ENCODE measurements at places on chromosomes 13 and 19.

DNA sequence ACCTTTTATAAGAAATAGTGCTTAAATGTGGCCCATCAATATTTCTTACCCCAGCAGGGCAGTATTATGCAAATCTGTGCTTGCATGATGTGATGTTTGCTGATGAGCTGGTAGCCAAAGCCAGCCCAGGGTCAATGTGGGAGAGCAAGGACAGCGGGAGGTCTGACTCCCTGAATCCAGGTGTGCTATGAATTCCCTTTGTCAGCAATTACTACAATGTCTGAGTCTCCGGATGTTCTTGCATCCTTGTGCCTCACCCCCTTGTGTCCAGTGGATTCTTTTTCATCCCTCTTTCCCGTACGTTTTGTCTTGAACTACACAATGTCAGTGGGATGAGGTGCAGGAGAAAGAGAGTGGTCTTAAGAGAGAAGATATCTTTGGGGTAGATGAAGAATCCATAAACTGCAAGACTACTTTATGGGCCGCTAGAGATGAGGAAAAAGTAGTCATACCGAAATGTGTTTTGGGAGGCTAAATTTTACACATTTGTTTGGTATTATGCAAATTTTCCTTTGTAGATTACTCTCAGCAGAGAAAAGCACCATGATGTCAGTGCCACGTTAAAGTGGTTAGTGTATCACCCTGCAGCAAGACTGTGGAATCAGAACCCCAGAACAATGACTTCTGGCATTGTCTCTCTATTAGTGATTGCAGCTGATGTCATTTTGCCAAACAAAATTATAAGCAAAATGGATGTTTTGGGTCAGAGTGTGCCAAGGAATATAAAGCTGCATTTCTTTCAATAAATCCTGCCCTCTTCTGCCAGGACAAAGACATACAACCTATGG is 53.5 kb upstream of the TSHZ3 start:
- no peak for DNase-seq

DNA sequence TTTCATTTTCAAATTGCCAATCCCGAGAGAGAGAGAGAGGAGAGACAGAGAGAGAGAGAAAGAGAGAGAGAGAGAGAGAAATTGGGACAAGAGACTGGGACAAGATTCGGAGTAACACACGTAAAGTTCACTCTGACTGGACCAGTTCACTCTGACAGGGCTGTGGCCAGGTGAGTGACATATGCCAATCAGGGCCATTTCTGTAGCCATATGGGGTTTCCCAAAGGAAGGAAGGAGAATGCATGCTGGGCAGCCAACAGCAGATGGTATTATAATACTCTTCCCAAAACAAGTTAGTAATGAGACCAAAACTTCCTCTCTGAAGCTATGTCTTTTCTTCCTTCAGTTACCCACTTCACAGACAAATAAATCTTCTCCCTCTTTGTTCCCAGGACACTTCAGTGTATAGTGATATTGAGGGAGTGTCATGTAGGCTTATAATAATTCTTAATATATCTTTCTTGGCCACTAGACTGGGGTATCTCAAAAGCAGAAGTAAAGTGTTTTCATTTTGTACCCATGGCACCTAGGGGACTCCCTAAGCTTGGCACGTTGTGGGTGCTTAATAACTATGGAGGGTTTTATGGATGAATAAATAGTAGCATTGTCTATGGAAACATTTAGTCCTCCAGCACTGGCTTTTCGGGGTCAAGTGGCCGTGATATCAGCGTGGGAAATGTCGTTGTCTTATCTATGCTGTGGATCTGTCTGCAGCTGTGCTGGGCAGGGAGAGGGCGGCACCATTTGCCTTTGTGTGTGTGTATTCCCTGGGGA is 51.6 kb downstream of the SERP2 start:
- peak; percentile 33 for DNase-seq

- DNase-seq = no peak
Measured at GRCh38 chr13:61695147-61695546, 279.5 kb upstream of the PCDH20 start.

- peak; percentile 33 for DNase-seq
Measured at GRCh38 chr19:15641901-15642491, 1.3 kb downstream of the CYP4F3 start.

- DNase-seq = peak; percentile 68
Measured at GRCh38 chr19:14472202-14472938, 2.8 kb downstream of the PTGER1 start.

DNA sequence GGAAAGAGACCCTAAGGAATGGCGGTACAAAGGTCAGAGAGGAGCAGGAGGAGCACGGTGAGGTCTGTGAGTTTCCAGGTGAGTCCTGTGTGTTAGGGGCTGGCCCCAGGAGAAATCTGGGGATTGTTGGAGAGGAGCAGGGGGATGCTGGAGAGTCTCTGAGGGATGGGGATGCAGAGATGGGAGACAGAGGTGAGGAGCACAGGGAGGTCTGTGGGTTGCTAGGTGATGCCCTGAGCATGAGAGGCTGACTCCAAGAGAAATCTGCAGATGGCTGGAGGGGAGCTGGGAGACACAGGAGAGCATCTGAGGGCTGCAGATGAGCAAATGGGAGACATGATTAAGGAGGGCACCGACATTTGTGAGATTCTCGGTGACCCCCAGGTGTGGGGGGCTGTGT is 4.1 kb upstream of the ZNF229 start:
- DNase-seq = no peak

DNA sequence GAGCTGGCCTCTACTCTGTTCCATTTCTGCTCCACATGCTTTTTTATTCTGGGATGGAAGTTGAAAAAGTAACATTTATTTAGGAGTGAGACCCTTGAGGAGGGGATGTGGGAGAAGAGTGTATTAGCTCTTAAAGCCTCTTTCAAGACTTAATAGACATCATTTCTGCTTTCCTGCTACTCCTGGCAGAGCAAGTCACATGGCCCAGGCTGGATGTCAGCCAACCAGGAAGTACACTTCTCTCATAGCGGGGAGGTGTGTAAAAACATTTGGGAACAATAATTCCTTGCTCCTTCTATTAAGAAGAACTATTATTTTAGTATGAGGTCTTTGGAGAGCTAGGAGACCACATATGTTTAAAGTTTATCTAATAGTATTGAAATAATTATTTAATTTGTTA is 40.6 kb upstream of the FAM216B start:
- DNase-seq = peak; percentile 24

DNA sequence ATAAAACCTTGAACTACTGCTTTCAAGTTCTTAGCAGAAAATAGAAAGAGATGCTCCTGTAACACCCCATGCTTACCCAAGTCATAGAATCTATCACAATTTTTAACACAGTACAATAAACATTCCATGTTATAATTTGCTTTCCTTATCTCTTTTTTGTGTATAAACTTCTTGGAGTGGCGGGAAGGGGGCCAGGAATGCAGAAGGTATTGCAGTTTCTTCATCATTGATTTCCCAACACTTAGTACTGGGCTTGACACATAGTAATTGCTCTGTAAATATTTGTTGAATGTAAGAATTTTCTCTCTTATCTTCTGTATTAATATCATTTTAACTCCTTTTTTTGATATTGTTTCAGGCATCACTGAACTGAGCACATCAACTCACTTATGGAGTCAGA is 535.8 kb downstream of the KCTD12 start:
- no peak for DNase-seq

DNA sequence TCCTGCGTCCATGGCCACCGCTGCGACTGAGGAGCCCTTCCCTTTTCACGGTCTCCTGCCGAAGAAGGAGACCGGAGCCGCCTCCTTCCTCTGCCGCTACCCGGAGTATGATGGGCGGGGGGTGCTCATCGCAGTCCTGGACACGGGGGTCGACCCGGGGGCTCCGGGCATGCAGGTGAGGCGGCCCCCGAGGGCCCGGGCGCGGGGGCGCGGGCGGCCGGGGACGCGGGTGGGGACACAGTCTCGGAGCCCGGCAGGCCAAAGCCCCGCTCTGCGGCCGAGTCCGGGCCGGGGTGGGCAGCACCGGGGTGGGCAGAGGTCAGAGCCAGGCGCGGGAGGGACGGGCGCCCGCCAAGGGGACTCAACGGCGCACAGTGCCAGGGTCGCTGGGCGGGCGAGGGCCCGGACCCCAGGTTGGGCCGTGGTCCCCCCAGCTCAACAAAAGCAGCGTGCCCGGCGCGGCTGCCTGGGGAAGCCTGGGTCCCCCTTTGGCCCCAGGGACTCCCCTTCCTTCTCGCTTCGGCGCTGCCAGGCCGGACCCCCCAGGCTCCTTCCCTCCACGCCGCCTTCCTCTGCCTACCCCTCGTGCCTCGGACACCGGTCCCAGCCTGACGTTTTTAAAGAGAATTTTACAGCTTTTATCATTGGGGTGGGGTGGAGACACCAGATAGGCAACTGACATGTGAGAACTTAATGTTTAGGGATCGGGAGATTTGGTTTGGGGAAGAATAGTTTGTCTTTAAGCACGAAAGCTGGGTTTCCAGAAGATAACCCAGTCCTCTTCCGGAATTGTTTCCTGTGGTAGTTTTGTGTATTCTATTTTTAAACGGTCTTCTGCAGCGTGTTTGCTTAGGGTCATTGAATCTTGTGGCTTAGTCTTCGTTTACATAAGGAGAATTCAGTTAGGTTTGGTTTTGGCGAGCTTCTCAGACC is 509 bp downstream of the TPP2 start:
- DNase-seq = peak; percentile 45

DNA sequence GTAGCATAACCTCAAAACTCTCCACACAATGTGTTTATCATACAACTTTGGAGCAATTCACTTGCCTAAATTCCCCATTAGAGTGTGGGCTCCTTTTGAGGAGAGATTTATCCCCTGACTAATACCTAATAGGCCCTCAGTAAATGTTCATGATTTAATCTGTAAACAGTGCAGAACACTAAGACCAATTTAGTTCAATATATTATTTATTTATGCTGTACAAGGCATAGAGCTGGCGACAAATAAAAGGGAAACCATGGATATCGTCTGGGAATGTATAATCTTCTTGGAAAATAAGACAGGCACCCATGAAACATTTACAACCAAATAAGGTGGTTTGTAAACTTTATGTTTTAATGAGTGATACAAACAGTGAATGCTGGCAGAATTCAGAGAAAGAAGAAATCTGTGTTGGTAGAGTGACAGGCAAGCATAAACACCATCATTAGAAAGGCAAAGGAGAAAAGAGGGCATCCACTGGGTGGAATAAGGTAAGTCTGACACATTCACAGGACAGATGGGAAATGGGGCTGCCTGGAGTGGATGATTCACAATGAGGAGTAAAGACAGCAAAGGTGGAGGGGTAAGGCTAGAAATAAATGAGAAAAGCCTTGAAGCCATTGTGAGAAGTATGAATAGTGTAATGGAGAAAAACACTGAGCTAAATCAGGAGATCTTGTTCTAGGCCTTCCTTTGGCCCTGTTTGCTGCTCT is 106.1 kb upstream of the MIR17HG start:
- DNase-seq = no peak

GRCh38 chr13:21516805-21517204 is 57.7 kb upstream of the ZDHHC20 start:
- DNase-seq = peak; percentile 77

DNA sequence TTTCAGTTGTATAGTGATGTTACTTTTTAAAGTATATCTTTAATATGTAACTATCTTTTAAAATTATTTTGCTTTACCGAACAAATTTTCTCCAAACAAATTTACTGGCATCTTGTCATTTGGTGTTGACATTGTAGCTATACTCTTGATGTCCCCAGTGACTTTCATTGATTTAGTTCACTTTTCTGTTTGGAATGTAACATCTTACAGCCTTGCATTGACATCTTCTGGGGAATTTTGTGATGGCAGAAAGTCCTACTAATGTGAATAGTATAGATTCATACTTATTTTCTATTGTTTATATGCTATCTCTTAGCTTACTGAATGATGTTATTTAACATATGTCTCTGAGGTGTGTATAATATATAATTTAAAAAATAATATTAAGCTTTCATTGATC is 800.9 kb upstream of the ATXN8OS start:
- no peak for DNase-seq

- no peak for DNase-seq
Measured at GRCh38 chr19:39032063-39032918, at the start of gene FBXO27. Gene FBXO27 (minus strand): TSS chr19:39032549. CDS start chr19:39032227, 322 bp downstream.

- peak; percentile 67 for DNase-seq
Measured at GRCh38 chr13:39374741-39375189, 228.2 kb downstream of the LHFPL6 start.

DNA sequence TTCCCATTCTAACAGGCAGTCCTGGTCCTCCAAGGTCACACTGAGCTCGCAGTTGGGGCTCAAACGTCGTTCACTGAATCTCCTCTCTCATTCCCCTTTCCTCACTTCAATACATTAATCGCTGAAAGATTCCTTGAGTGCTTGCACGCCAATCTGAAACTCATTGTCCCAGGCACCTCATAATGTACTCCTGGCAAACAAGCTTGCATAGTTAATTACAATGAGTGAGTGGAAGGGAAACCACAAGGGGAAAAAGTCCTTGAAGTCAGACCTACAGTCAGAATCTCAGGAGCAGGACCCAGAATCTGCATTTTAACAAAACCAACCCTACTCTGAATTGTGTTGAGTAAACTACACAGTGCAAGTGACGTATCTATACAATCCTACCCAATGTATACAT is 86.9 kb downstream of the CRYL1 start:
- no peak for DNase-seq

DNA sequence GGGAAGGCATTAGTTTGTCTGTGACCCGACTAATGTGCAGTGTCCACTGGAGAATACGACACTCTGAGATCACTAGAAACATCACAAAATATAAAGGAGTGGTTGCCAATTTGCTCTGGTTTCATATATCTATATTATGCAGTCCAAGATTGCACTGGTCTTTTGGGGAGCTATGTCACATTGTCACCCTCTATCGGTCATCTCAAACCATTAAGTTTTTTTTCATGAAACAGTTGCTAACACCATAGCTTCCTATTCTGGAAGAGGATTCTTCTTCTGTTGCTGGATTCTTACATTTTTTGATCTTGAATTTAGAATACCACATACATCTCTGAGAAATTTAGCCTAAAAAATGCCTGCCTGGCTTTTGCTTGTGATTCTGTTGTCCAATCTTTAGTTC is 168.6 kb downstream of the LACC1 start:
- peak; percentile 10 for DNase-seq

GRCh38 chr13:40438022-40438680 is 228.3 kb downstream of the FOXO1 start:
- no peak for DNase-seq

DNA sequence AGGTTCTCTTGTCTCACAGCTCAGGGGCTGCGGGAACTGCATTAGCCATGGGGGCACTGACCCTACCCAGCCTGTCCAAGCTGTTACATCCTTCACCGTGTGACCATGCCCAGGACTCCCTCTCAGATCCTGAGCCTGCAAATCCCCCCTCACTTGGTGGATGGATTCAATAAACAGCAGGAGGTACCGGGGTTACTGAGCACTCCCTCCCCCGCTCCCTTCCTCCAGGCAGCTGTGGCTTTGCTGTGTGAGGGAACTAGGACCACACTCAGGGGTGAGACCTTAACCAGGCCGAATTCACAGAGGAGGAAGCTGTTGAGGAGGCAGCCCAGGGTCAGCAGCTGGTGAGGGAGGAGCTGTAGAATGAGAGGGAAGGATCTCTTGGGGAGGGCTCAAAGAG is 27.0 kb upstream of the CEACAM1 start:
- DNase-seq = no peak
